ENCODE measurements at places on chromosomes 12 and 14.

DNA sequence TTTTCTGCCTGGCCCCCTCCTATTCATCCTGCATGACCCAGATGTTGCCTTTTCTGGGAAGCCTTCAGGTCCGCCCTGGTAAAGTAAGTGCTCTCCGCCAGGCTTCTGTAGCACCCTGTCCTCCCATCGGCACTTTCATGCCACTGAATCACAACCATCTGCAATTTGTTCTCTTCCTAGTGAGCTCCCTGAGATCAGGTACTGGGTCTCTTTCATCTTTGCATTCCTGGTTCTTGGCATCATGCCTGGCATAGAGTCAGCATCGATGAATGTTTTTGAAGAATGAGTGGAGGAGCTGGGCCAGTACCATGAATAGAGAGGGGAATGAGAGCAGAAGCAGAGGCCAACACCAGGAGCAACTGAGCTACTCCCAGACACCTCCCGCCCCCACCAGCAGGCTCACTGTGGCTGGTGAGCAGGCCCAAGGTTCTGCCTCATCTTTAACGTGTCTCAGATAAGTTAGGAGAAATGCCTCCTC, 13.1 kb downstream of the ZDHHC22 start:
- DNase-seq: no peak

DNA sequence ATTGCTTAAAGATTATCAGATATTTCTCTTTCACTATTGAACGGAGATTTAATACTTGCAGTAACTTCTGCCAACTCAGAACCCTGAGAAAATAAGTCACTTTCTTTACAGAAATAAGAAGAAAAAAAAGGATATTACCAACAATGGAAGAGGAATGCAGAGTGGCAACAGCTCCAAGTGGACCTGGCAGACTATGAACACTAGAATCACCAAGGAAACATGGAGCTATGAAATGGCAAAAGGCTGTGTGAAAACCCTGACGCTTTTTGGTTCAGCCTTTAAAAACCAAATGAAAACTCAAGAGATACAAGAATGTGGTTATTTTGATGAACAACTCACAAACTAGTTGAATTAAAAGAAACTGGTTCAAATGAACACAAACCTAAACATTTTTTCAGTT, 17.7 kb downstream of the DTD2 start:
- no peak for DNase-seq

DNA sequence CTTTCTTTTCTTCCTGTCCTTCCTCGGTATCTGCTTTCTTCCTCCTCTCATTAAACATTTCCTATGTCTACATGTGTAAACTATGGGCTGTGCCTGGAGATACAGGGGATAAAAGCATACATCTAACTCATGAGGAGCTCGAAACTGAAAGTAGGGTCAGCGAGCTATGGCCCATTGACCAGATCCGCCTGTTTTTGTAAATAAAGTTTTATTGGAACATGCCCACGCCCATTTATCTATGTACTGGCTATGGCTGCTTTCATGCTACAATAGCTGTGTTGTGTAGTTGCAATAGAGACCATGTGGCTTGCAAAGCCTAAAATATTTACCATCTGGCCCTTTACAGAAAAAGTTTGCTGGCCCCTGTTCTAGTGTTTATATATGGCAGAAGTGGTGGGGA, 500.8 kb upstream of the GARIN6 start:
- no peak for DNase-seq

DNA sequence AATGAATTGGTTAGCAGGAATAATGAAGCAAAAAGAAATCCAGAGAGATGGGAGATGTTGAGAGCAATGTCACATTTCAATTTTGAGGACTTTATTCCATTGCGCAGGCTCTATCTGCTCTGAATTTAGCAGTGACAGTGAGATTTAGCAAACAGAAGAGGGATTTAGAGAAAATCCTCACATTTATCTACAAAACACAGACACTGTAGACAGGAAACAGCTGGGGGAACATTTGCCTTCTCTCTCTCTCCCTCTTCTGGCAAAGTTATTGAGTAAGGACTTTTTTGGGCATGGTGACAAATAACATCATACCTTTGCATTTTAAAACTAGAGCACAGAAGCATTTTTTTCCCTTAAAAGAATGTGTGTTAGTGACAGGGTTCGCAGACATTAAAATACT, at the start of gene IGF1:
Gene IGF1 (minus strand): TSS at position 158 of the 400 bp plus-strand sequence. CDS start 182 bp downstream, outside the sequence.
- DNase-seq: no peak

Data from Caco-2 (cell line).